ENCODE measurements at places on chromosomes 7 and 10.

GRCh38 chr7:44608916-44609648 lies 2.7 kb downstream of the OGDH start:
- DNase-seq: no peak

GRCh38 chr7:137329411-137329810 lies 14.1 kb downstream of the PTN start:
- DNase-seq: no peak

GRCh38 chr7:81081616-81082015 lies 162.8 kb upstream of the SEMA3C start:
- no peak for DNase-seq

DNA sequence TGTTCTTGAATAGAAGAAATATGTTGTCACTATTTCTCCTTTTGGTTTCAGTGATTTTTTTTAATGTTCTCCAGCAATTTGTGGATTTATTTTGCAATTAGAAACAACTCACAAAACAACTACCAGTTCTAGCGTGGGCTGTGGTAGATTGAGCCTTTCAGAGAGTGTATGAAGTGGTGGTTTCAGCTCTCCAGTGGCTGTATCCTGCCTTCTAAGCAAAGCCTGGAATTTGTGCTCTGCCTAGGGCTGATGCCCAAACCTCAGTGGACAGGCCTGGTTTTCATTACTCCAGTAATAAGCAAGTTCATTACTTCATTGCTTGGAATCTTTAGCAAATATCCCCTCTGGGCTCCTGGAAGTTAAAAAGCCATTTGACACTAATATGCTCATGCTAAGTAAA lies 35.9 kb downstream of the APBB1IP start:
- DNase-seq: no peak

GRCh38 chr10:99920901-99921300 lies 88.8 kb downstream of the DNMBP start:
- no peak for DNase-seq

DNA sequence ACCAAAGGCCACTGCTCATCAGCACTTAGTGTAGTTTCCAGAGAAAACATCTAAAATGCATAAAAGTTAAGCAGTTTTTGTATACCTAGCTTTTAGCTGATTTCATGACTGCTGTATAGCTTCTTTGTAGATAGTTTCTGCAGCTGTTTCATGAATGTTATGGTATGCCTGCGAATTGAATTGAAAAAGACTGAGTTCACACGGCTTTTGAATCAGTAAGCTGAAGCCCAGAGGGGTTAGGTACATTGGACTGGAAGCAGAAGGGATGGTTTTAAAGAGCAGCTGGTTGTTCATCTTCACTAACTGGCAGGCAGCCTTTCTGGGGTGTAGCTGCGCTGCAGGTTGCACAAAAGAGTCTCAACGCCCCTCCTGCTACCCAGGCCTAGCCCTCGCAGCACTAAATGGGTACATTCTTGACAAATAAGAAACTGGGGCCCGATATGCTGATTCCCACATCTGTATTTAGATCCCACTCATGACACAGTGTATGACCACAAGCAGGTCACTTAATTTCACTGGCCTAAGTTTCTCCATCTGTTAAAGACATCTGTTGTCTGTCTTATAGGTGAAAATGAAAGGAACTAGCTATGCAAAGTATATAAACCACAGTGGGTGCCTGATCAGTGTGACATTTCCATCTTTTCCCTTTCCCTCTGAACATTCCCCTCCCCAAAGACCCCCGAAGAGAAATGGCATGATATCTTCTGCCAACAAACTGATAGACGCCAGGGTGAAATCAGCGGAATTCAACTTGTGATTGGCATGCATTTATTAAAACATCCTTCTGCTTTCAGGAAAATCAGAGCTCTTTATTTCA lies 85.9 kb upstream of the AGBL3 start:
- DNase-seq: no peak

GRCh38 chr7:96727534-96728088 lies 18.0 kb upstream of the SEM1 start:
- no peak for DNase-seq

DNA sequence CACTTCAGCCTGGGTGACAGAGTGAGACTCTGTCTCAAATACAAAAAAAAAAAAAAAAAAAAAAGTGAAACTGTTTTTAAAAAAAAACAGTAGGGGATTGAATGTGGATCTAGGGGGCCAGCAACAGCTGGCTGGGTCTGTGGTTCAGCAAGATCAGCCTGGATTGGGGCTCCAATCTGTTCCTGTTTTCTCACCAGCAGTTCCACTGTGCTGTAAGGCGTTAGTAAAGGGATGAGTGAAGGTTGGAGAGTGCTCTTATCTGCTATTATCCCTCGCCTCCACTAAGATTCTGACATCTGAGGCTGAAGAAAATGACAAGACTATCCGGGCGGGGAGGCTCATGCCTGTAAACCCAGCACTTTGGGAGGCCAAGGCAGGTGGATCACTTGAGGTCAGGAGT lies 41.6 kb upstream of the GTF2IRD1 start:
- no peak for DNase-seq

DNA sequence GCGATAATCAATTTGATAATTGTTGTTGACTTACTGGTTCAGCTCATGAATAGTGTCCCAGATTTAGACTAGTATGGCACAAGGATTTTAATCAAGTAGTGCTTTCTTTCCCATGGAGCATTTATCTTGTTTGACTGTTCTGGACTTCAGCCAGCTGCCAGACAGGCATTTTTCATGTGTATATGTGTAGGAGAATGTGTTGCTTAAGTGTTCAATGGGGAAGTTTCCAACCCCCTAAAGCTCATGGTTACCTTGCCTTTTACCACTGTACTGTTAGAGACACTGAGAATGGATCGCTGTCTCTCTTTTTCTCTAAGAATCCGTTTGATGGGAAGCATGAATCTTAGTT lies 103.9 kb downstream of the LRRC4 start:
- DNase-seq: no peak

DNA sequence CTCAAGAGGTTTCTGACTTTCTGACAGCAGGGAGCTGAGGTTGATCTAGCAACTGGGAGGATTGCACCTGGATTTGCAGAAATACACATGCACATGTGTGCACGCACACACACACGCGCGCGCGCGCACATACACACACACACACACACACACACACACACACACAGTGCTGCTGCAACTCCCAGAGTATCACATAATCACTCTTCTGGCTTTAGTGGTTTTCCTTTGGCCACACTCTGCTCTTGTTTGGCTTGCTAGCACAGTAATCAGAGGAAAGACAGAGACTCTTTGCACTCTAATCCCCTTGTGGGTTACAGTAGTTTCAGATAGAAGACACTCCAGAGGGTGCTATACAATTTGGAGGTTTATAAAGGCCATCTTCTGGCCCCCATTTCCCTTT lies 705.0 kb downstream of the AUTS2 start:
- DNase-seq: no peak

DNA sequence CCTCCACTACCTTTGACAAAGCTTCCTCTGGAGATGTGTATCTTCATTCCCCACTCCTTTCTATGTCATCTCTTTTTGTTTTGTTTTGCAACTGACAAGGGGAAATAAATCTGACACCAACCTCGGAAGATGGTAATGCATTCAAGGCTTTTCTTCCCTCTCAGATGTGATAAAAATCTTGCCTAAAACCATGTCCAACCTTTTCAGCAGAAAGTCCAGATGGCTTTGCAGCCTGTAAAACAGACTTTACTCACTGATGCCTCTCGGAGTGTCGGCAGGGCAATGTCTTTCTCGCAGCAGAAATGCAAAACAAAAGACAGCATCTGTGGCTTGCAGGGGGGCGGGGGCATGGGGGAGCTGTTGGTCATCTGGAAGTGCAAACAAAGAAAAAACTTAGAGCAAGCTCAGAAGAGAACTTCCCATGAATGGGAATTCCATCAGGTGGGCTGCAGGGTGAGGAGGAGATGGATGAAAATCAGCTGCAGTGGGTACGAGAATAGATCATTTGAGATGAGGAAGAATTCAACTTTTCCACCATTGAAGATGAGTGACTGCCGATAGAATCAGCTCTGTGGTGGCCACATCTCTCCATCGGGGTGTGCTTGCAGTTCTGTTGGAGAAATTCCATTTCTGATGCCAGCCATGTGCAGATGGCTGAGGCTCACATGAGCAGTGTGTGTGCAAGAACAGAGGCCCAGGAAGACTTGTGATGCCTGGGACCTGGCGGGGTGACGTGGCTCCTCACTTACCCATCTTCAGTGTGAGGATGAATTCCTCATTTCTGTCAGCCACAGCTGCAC lies 237.7 kb downstream of the WDR37 start:
- DNase-seq: no peak

GRCh38 chr10:124554085-124554858 lies 92.6 kb downstream of the LHPP start:
- no peak for DNase-seq

- no peak for DNase-seq
Measured at GRCh38 chr7:121331574-121331973, 2.8 kb downstream of the WNT16 start.

DNA sequence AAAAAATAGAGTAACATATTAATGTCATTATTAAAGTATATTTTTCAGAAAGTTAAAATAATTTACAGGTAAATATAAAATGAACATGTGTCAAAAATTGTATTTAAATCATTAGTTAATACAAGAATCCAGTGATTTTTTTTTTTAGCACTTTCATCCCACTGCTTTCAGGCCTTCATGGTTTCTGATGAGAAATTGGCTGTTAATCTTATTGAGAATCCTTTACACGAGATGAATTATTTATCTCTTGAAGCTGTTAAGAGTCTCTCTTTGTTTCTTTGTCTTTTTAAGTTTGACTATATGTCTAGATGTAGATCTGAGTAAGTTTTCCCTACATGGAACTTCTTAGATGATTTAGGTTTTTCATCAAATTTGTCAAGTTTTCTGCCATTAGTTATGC lies 578.5 kb upstream of the KCND2 start:
- no peak for DNase-seq

DNA sequence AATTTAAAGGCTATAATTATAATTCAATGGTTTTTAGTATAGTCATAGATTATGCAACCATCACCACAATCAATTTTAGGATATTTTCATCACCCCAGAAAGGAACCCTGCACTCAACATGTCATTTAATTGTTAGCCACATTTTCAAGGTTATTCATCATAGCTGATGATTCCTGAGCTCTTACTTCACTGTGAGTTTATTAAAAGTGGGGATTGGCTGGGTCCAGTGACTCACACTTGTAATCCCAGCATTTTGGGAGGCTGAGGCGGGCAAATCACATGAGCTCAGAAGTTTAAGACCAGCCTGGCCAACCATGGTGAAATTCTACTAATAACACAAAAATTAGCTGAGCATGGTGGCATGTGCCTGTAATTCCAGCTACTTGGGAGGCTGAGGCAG lies 787 bp downstream of the CCL26 start:
- DNase-seq: no peak

DNA sequence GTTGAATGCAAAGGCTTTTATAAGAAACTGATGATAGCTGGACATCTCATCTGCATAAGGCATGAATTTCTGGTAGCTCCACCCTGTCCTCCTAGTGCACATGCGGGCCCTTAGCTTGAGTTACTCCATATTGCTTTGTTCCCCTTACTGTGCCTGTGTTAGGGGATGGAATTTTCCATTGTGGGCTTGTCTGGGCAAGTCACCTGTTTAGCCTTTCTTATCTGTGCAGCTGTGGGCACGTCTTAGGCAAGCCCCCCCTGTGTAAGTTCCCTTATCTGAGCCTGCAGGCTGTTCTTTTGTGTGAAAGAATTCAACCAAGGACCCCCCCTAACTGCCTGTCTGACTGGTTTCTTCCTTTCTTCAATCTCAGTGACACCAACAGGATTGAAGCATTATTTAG lies 14.5 kb upstream of the CROT start:
- no peak for DNase-seq

GRCh38 chr10:131127610-131128009 lies 183.9 kb downstream of the TCERG1L start:
- no peak for DNase-seq
